Bone marrow (tissue), 2 donors: ENCODE measurements at places on chromosomes 6 and 20.

GRCh38 chr6:85580118-85580877, 13.4 kb downstream of the SNX14 start:
- no peak for DNase-seq

DNA sequence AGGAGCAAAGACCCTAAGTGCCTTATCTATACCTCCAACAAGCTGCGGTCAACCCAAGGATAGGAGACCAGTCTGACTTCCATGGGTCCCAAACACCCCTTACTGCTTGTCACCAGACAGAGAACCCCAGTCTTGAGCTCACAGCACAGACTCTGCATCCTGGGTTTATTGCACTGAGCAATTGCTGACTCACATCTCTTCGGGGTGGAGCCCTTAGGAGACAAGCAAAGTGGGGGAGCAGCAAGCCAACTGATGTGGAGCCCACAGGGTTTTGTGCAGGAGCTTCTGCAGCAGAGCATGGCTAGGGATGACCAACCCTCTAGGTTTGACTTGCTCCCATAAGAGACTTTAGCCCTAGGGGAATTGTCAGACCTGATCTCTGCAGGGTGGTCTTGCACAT, 38.6 kb upstream of the EYS start:
- no peak for DNase-seq

GRCh38 chr6:30615958-30616810, 859 bp downstream of the PPP1R10 start:
- peak; percentile 26 for DNase-seq

DNA sequence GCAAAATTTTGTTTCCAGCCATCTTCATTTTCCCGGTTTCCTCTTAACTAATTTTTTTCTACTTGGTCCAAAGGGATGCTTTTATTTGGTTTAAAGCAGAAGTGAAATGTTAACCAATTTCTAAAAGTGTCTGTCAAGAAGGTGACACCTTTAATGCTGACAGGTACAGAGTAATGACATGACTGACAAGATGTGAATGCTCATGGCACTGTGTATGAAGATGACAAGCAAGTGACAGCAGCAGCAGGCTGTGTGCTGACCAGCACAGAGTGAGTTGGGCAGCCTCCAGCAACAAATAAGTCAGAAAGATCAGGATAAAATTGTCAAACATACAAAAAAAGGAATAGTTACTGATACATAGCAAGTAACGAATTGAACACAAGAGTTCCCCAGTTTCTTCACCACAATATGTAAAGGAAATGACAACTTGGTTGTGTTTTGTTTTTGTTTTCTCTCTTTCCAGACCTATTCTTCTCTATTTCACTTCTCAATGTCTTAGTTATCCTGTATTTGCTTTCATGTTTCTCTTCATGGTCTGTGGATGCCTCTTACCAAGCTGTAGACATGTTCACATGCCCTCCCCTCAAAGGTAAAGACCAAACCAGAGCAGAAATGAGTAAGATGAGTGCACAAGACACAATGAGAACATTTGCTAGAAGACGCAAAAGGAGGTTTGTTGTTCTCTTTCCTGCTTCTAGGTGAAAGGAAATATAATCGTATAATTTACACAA, 174.9 kb downstream of the FRK start:
- no peak for DNase-seq
